Left lung (tissue), 14 donors: ENCODE measurements at places on chromosomes 6 and 20. TPM values are rescaled to one million over a fixed set of nuclear protein-coding genes. Genes with fewer than 3 reads are reported as not detected.

Gene LY6G6F
- polyA plus RNA-seq, result 1.5 TPM

GRCh38 chr20:39468703-39469102 lies 506.6 kb downstream of the DHX35 start:
- no peak for DNase-seq

Gene SRF
- polyA plus RNA-seq, result 30.3 TPM

Gene CLPSL2
- polyA plus RNA-seq, result not detected

Gene BTNL2
- polyA plus RNA-seq, result 3.0 TPM
